OCI-LY7 (cell line): ENCODE measurements at places on chromosomes 7 and 10.

- DNase-seq: no peak
Measured at GRCh38 chr10:30943451-30943850, 88.2 kb downstream of the ZNF438 start.

DNA sequence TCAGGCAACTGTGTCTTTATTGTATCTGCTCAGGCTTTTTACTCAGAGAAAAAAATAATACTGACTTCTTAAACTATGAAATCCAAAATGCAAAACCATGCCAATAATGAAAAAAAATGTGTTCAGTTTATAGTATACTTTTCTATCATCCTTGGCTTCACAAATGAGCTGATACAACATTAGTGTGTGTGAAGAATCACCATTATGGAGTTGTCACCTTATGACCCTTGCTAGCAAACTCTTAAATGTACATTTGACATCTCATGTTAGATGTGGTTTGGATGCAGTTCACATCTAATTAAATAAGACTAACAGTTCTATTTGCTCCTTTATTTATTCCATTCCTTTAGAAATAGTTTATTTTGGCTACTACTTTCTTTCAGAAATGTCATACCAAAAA is 4.2 kb upstream of the OR2A2 start:
- no peak for DNase-seq

GRCh38 chr10:11238893-11239292 is 221.2 kb downstream of the CELF2 start:
- DNase-seq: no peak

DNA sequence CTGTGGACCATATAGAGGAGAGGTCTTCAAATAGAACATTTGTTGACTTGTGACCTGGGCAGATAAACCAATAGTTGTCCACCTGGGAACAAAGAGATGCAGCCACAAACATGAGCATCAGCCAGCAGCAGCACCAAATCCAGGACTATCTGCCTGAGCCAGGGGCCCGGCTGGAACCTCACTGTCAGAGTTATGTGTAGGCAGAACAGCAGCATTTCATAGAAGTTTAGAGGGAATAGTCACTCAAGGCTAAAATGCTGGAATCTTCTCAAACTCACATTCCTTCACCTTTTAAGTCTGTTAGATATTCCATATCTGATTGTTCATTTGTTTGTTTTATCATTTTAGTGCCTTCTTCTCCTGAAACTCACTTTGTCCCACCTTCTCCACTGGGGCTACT is 72.2 kb upstream of the IL6 start:
- DNase-seq: no peak

GRCh38 chr10:116385994-116386809 is 41.4 kb upstream of the PNLIPRP3 start:
- DNase-seq: peak; percentile 32

- DNase-seq: no peak
Measured at GRCh38 chr7:91043186-91043585, 221.0 kb upstream of the FZD1 start.
